ENCODE measurements at places on chromosomes 6 and 20.

- no peak for DNase-seq
Measured at GRCh38 chr20:18263723-18264122, 24.6 kb upstream of the ZNF133 start.

- DNase-seq, result no peak
Measured at GRCh38 chr6:12990162-12990561, 273.6 kb downstream of the PHACTR1 start.

- DNase-seq, result no peak
Measured at GRCh38 chr20:15506311-15506710, 1066.9 kb downstream of the KIF16B start.

DNA sequence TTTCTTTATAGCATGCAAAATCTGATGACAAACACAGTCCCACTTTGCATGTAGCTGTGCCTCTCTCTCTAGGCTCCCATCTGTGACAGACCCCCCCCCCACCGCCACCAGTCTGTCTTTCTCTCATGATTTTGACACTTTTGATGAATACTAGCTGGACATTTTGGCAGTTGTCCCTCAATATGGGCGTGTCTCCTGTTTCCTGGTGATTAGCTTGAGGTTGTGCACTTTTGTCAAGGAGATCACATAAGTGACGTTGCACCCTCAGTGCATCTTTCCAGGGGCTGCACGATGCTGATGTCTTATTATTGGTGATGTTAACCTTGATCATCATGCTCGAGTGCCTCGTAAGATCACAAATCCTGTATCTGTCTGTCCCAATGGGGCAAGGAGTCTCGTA, 155.1 kb downstream of the EYA2 start:
- no peak for DNase-seq

- no peak for DNase-seq
Measured at GRCh38 chr6:80503660-80504059, 397.2 kb downstream of the BCKDHB start.

DNA sequence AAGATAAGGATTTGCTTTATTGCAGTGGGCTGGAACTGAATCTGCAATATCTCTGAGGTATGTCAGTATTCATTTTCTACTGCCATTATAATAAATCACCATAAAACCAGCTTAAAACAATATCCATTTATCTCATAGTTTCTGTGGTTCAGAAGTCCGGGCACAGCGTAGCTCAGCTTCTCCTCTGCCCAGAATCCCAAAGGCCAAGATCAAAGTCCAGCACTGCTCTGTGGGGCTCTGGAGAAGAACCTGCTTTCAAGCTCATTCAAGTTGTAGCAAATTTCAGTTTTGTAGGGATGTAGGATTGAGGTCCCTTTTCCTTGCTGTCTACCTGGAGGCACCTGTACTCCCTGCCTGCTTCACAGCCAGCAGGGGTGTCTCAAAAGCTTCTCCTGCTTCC, 339.9 kb upstream of the AGPAT4 start:
- no peak for DNase-seq

- DNase-seq, result no peak
Measured at GRCh38 chr20:48705240-48706115, 122.3 kb downstream of the PREX1 start.

- no peak for DNase-seq
Measured at GRCh38 chr6:29490055-29490454, 2.3 kb upstream of the MAS1L start.

DNA sequence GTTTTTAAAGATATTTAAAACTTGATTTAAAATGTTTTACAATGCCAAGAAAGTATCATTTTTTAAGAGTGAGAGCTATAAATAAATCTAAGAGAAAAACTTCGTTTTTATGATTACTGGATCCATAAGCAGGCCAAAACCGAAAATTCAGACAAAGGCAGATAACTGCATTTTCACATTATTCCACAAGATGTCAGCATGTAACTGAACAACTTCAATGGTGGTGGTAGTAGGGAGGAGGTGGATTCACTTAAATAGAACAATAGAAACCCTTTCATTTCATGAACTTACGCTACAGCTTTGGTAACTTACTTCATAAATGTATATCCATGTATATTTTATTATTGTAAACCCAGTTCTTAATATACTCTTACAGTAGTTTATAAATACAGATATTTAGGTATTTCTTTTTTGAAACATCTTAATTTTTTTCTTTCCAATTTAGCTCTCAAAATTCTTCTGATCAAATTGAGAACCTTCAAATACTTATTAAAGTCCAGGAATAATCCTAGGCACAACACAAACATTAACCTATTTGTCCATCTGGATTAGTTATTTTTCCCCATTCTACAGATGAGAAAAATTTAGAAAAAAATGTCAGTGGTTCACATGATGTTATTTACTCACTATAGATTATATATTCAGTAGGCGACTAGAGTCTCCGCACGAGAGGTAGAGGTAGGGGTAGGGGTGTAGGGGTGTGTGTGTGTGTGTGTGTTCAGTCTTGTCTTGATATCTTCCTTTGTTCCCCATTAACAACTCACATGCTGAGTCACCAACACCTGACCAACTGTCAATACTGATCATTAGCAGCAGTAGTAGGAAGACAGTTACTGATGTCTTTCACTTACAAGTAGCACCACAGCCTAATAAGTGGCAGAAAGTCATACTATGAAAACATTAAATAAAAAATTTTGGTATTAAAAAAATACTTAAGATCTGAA, 111.5 kb downstream of the ARHGAP18 start:
- peak; percentile 82 for DNase-seq

GRCh38 chr20:45949542-45950329, 15.3 kb downstream of the PCIF1 start:
- no peak for DNase-seq

GRCh38 chr20:59192533-59192896, 28.9 kb downstream of the ZNF831 start:
- DNase-seq, result no peak

GRCh38 chr20:53149890-53150205, 177.7 kb downstream of the TSHZ2 start:
- DNase-seq, result no peak

DNA sequence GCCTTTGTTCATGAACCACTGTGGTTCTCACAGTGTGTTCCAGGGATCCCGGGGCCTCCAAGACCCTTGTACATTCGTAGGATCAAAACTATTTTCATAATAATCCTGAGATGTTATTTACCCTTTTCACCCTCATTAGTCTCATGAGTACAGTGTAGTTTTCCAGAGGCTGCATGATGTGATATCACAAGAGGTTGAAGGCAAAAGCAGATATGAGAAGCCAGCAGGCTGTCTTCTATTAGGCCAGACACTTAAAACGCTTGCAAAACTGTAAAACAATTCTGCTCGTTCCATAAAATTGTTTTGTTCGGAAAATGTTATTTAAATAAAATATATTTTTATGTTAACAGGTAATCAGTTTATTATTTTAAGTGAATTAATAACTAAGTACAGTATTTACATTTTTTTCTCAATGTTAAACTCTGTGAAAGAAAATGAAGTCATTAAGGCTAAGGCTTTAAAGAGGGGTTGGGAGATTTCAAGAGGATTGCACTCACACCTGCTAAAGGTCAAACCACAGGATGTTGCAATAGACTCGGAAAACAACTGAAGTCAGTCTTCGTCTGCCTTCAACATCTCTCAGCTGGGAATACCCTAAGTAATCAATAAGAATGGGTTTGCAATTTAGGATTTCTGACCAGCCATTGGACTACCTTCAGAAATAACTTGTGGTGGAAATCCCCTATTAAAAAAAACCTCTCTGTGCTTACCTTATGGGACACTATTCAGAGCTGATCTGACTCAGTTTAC, 474.2 kb downstream of the KIF16B start:
- no peak for DNase-seq

DNA sequence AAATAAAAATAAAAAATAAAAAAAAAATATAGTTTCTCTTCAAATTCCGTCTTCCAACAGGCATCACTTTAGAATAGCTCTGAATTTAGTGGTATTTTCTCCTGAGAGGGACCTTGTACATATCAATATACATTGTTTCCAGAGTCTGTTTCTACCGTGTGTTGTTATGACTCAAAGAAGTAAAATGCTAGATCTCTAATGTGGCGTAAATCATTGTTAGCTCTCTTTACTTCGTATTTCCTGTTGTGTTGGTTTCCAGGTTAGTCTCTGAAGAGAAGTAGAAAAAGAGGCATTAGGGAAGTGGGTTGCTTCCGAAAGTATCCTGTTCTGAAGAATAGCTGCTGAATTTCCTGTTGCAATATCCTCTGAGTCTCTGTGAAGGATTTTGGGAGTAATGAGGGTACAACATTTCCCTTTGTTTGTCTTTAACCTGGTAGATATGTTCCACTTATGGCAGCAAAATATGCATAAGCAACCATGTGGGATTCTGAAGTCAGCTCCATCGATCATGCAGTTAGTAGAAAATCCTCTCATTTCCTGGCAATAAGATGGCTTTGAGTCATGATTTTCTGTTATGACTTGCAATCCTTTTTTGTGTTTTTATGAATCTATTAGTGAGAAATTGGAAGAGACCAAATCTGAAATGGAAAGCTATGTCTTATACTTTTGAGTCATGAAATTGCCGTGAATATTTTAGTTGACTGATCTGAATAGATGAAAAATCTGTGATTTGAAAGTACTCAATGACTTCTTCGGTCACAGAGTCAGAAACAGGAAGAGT, 42.0 kb upstream of the MCHR2 start:
- no peak for DNase-seq

DNA sequence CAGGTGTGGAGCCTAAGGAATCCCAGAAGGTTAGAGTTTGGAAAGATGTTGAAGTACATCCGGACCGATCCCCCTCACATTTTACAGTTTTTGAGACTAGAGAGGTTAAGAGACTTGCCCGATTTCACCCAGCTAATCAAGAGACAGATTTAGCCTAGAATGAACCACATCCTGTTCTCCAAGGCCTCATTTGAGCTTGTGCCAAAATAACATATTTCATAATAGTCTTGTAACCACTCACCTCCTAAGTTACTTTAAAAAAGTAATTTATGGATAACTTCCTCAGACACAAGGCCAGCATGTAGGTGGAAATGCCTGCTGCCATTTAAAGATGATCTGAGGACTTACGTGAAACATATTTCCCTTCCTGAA, 39.8 kb upstream of the ARHGAP18 start:
- no peak for DNase-seq

DNA sequence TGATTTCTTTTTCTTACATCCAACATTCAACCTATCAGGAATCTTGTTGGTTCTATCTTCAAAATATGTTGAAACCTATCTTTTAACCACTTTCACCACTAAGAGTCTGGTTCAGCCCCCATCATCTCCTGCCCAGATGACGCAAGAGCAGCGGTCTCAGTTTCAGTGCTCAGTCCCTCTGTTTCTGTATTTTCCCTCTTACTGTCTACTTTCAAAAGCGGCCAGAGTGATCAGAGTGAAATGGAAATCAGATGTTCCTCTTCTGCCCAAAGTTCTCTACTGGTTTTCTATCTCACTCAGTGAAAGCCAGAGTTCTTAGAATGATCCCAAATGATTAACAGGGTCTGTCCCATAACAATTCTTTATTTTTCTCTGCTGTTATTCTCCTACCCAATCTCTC, 147.9 kb upstream of the PDE7B start:
- no peak for DNase-seq

DNA sequence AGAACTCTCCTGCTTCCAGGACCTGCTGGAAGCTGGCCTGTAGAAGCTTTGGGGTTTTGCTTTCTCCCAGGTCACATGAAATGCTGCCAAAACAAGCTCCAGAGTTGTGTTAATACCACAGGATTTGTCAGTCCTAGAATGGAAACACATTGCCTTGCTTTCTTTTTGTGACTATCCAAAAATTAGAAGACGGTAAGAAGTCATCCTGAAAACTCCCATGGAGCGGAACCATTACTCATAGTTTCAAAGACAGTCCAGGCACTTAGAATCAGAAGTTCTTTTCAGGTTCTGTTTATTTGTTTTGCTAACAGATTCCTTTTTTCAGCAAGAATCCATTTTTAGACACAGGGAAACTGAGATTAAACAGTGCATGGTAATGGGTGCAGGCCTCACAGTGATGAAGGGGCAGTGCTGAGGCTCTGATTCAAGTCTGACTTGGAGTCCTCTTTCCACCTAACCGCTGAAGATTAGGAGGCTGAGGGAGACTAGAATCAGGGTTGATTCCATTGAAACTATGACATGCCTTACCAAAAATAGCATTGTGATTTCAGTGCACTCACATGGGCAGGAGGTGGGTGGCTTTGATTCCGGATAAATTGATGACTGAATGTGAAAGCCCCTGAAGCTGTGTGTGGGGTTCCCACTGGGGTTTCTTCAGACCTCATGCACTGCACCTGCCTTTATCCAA, 72.2 kb upstream of the NAA20 start:
- DNase-seq, result no peak

DNA sequence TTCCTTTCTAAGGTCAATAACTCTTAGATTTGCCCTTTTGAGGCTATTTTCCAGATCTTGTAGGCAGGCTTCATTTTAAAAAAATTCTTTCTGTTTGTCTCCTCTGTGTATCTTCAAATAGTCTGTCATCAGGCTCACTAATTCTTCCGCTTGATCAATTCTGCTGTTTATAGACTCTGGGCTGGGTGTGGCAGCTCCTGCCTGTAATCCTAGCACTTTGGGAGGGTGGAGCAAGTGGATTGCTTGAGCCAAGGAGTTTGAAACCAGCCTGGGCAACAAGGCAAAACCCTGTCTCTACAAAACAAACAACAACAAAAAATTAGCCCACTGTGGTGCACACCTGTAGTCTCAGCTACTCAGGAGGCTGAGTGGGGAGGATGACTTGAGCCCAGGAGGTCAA, 40.0 kb upstream of the SCP2D1 start:
- no peak for DNase-seq

DNA sequence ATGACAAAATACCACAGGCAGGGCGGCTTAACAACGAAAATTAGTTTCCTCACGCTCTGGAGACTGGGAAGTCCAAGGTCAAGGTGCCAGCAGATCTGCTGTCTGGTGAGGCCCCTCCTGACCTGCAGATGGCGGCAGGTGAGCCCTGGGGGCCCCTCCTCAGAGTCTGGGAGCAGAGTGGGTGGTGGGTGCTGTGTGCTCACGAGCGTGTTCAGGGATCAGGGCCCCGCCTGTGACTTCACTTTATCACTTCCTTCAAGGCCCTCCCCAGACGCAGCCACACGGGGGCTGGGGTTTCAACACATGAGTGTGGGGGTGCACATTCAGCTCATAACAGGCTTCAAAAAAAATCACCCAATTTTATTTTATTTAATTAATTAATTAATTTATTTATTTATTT, 39.3 kb downstream of the SLC2A4RG start:
- DNase-seq, result no peak

GRCh38 chr6:227812-228338, 64.4 kb upstream of the DUSP22 start:
- no peak for DNase-seq
